Activated CD8-positive, alpha-beta memory T cell treated with anti-CD3 and anti-CD28 coated beads, Interleukin-2, amount 10 ng/mL, durations not matched to agents 7 days and 5 days (primary cell): ENCODE measurements at places on chromosomes 3 and 15.
A peak's percentile ranks its signal among the peaks of the same experiment; 100 is the strongest.

GRCh38 chr15:66608159-66608558 is 42.4 kb upstream of the LCTL start:
- DNase-seq, result no peak
- H3K36me3 ChIP-seq, result no peaks in the 10 kb centered on the region
- no peak overlapping the region for H3K4me3 ChIP-seq
- peaks cover 2% of the 10 kb centered on the region for H3K27me3 ChIP-seq
- H3K27ac ChIP-seq, result no peak overlapping the region

DNA sequence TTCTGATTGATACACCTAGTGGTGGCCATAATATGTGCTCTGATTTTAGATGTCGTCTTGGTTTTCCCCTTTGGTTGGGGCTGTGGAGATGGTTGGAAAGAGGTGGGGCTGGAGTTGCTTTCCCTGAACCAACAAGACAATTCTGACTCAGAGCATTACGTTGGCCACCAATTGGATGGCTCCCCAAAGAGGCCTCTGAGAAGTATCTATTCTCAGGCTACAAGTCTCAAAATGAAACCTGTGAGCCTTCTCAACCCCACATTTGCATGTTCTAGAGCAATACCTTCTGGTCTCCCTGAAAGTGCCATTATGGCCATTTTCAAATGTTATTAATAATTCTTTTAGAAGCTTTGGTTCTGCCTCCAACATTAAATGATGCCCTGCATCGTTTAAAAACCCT is 188.4 kb upstream of the WNT5A start:
- DNase-seq, result no peak
- H3K27ac ChIP-seq, result no peak overlapping the region
- no peaks in the 10 kb centered on the region for H3K4me1 ChIP-seq

- H3K27me3 ChIP-seq, result peaks cover 20% of the 10 kb centered on the region
- no peak overlapping the region for H3K27ac ChIP-seq
- H3K4me1 ChIP-seq, result no peaks in the 10 kb centered on the region
- H3K36me3 ChIP-seq, result no peaks in the 10 kb centered on the region
These were observed 142.6 kb downstream of the SATB1 start for GRCh38 chr3:18282507-18282906.

DNA sequence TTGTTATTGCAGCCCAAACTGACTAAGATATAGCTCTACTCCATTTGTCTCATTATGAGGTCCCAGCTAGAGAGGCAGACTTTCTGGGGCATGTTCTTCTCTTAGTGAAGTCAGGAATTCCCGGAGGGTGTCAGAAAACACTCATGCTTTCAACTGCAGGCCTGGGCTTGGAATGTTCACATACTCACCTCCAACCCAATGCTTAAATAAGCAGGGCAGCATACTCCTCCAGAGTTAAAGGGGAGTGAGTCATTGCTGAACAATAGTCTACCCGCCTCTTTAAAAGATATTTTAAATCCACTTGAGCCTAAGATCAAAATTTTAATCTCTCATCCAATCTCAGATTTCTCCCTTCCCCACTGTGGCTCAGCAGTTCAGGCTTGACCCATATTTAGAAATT is 167.8 kb upstream of the DPH6 start:
- H3K27ac ChIP-seq, result no peak overlapping the region
- no peak overlapping the region for H3K4me3 ChIP-seq
- no peaks in the 10 kb centered on the region for H3K4me1 ChIP-seq
- no peak for DNase-seq
- no peaks in the 10 kb centered on the region for H3K27me3 ChIP-seq

- H3K4me3 ChIP-seq, result no peak overlapping the region
- no peaks in the 10 kb centered on the region for H3K4me1 ChIP-seq
- H3K36me3 ChIP-seq, result no peaks in the 10 kb centered on the region
- no peak for DNase-seq
- peaks cover 10% of the 10 kb centered on the region for H3K27me3 ChIP-seq
These were observed 281.3 kb downstream of the FGF12 start for GRCh38 chr3:192445770-192446644.

DNA sequence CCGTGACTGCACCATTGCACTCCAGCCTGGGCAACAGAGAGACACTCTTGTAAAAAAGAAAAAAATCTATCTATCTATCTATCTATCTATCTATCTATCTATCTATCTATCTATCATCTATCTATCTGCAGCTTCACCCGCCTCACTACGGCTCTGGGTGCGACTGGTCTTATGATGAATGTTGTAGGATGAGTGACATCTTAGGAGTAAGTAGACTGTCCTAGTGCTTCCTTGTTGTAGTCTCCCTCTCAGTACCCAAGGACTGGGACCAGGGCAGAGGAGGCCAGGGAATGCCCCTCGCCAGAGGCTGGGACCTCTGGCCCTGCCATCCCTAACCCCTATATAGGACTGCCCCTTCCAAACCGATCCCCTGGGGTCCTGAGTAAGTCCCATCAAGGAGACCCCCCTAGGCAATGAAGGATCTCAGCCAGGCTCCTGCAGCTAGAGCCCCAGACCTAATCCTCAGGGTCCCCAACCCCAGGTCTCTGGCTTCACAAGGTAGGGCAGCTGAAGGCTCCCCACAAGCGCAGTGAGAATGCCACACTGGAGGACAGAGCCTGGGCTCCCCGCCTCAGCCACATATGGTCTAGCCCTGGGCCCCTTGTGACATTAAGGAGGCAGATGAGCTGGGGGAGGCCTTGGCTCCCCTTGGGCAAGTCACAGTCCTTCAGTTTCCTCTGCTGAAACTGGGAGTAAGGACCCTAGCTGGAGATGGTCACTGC is 879 bp upstream of the SEC13 start:
- peak overlapping the region; percentile 55 for H3K27ac ChIP-seq
- H3K4me3 ChIP-seq, result peak overlapping the region; percentile 90
- H3K4me1 ChIP-seq, result peaks cover 24% of the 10 kb centered on the region
- H3K36me3 ChIP-seq, result peaks cover 2% of the 10 kb centered on the region
- H3K27me3 ChIP-seq, result peaks cover 12% of the 10 kb centered on the region

- DNase-seq, result no peak
- H3K27ac ChIP-seq, result no peak overlapping the region
- H3K36me3 ChIP-seq, result no peaks in the 10 kb centered on the region
- H3K4me1 ChIP-seq, result no peaks in the 10 kb centered on the region
These were observed 1076.3 kb upstream of the EPHA6 start for GRCh38 chr3:95738045-95738444.

GRCh38 chr3:186882881-186883685 is 40.6 kb downstream of the ADIPOQ start:
- H3K4me3 ChIP-seq, result no peak overlapping the region
- H3K4me1 ChIP-seq, result peaks cover 50% of the 10 kb centered on the region
- peak overlapping the region; percentile 75 for H3K27ac ChIP-seq
- peaks cover 2% of the 10 kb centered on the region for H3K36me3 ChIP-seq
- DNase-seq, result peak; percentile 60

GRCh38 chr15:54687628-54688027 is 509.1 kb downstream of the RSL24D1 start:
- no peaks in the 10 kb centered on the region for H3K36me3 ChIP-seq
- DNase-seq, result no peak
- no peak overlapping the region for H3K27ac ChIP-seq
- no peak overlapping the region for H3K4me3 ChIP-seq

DNA sequence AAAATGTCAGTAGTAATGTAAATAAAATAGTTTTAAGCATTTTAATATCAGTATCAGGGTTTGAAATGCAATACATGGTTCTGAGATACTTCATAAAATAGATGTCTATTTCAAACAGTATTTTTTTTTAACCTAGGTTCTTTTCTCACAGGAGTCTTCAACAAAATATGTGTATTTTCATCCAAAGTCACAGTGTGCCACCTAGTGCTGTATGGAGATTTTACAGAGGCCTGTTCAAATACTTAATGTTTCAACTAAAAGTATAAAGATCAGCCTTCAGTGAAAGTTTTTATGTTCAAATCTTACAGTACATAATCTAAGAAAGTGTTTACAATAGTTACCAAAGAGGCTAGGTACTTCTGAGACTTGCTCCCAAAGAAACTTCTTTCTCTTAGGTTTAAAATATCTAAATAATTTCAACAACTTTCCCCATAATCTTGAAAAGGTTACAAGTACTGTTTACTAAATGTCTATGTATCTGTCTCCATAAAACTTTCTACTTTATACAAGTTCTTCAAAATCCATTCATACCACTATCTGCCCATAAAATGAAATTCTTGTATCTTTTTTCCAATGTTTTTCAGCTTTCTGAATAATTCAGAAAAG is 38.3 kb downstream of the SCAPER start:
- peaks cover 17% of the 10 kb centered on the region for H3K4me1 ChIP-seq
- peaks cover 9% of the 10 kb centered on the region for H3K36me3 ChIP-seq
- no peak for DNase-seq
- H3K27me3 ChIP-seq, result no peaks in the 10 kb centered on the region
- no peak overlapping the region for H3K27ac ChIP-seq

DNA sequence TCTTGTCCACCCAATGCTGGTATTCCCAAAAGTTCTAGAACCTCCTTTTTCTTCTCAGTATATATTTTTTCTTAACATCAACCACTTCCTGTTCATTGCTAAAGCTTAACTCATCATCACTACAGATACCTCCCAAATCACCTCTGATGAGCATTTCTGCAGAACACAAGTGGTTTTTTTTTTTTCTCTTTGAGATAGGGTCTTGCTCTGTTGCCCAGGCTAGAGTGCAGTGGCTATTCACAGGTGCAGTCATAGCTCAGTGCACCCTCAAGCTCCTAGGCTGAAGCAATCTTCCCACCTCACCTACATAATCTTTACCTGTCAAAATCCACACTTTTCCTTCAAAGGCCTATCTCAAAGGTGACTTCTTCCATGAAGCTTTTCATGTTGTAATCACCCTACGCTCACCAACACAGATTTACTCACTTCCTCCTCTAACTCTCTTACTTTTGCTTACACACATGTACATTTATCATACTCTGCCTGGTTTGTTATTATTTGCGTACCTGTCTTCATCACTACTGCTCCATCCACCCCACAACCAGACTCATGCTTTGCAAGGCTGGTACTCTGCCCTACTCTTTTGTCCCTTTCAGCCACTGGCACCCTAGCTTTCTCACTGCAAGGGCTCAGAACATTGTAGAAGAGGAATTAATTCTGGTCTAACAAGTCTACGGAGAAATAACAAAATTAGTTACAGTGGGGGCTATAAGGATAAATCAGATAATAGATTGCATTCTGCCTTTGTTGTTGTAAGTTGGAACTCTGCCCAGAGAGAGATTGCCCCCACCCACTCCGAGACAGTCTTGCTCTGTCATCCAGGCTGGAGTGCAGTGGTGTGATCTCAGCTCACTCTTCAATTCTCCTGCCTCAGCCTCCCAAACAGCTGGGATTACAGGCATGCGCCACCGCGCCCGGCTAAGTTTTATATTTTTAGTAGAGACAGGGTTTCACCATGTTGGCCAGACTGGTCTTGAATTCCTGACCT is 27.5 kb downstream of the HERC1 start:
- H3K36me3 ChIP-seq, result peaks cover 24% of the 10 kb centered on the region
- H3K4me1 ChIP-seq, result peaks cover 50% of the 10 kb centered on the region
- no peak for DNase-seq
- H3K27me3 ChIP-seq, result no peaks in the 10 kb centered on the region
- peak overlapping the region; percentile 22 for H3K27ac ChIP-seq
- no peak overlapping the region for H3K4me3 ChIP-seq

- no peaks in the 10 kb centered on the region for H3K27me3 ChIP-seq
- no peak overlapping the region for H3K4me3 ChIP-seq
- H3K27ac ChIP-seq, result no peak overlapping the region
- peaks cover 58% of the 10 kb centered on the region for H3K36me3 ChIP-seq
- no peak for DNase-seq
- peaks cover 64% of the 10 kb centered on the region for H3K4me1 ChIP-seq
These were observed 3.5 kb downstream of the SERINC4 start for GRCh38 chr15:43796566-43796965.

DNA sequence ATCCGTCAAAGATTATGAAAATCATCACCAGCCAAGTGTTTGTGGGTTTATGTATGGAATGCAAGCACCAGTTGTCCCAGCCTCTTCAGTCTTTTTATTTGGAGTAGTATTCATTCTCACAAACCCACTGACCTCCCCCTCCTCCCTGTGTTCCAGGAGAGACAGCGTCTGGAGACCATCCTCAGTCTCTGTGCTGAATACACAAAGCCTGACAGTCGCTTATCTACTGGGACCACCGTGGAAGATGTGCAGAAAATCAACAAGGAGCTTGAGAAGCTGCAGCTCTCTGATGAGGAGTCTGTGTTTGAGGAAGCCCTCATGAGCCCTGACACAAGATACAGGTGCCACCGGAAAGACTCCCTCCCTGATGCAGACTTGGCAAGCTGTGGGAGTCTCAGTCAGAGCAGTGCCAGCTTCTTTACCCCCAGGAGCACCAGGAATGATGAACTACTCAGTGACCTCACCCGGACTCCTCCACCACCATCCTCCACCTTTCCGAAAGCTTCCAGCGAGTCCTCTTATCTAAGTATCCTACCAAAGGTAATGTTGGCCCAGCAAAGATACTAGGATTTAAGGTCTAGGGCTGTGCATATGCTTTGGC is 54.2 kb downstream of the PHLDB2 start:
- DNase-seq, result no peak
- H3K27me3 ChIP-seq, result no peaks in the 10 kb centered on the region
- peaks cover 4% of the 10 kb centered on the region for H3K4me1 ChIP-seq
- H3K36me3 ChIP-seq, result no peaks in the 10 kb centered on the region

- peaks cover 14% of the 10 kb centered on the region for H3K4me1 ChIP-seq
- no peak overlapping the region for H3K27ac ChIP-seq
- no peak for DNase-seq
- H3K27me3 ChIP-seq, result no peaks in the 10 kb centered on the region
These were observed 56.5 kb downstream of the LRRC28 start for GRCh38 chr15:99307735-99308134.

DNA sequence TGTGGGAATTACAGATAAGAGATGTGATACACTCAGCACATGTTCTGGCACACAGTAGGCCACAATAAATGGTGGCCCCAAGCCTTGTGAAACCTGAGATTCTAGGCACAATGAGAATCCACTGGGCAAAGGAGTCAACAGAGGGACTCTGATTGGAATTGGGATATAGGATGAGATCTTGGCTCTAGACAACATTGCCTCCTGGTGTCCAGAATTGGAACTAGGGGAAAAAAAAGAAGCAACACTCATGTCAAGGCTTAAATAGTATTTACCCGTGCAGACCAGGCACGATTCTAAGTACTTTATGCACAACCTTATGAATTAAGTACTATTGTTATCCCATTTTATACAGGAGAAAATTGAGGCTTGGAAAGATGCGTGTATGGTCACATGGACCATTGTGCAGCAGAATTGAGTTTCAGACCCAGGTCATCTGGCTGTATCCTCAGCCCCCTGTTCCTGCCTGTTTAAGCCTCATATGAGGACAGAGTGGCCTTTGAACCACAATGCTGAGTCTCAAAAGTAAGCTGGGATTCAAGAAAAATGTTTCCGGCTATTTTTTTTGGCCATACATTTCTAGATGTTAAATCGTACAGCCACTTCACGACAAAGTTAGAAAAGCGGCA is 124.8 kb downstream of the SV2B start:
- no peak overlapping the region for H3K4me3 ChIP-seq
- DNase-seq, result no peak
- no peak overlapping the region for H3K27ac ChIP-seq
- peaks cover 23% of the 10 kb centered on the region for H3K27me3 ChIP-seq
- no peaks in the 10 kb centered on the region for H3K36me3 ChIP-seq
- no peaks in the 10 kb centered on the region for H3K4me1 ChIP-seq

GRCh38 chr3:139236336-139236735 is 107.5 kb upstream of the MRPS22 start:
- H3K27ac ChIP-seq, result no peak overlapping the region
- DNase-seq, result no peak
- peaks cover 32% of the 10 kb centered on the region for H3K27me3 ChIP-seq
- H3K36me3 ChIP-seq, result no peaks in the 10 kb centered on the region
- H3K4me3 ChIP-seq, result no peak overlapping the region
- no peaks in the 10 kb centered on the region for H3K4me1 ChIP-seq
